ENCODE measurements at places on chromosomes 1 and 21.
A peak's percentile ranks its signal among the peaks of the same experiment; 100 is the strongest.

DNA sequence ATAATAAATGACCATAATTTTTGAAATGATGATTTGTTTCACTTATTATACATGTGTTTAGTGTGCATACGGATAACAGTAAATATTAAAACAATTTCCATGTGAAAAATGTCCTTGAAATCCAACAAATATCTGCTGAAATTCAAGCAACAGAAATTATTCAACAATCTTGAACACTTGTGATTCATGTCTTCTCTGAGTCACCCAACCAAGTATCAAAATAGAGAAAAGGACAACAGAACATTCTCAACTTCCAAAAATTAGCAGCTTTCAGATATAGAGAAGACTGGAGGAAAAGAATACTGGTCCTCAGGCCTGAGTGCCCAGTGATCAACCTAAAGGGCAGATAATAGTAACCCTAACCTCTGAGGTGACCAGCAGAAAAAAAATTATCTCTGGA lies 90.8 kb downstream of the VAV3 start:
- DNase-seq = no peak
- no peak overlapping the region for H3K27ac ChIP-seq
- no peak overlapping the region for H3K4me3 ChIP-seq
- H3K36me3 ChIP-seq = no peaks in the 10 kb centered on the region
- H3K4me1 ChIP-seq = peaks cover 8% of the 10 kb centered on the region
- peaks cover 2% of the 10 kb centered on the region for H3K27me3 ChIP-seq

GRCh38 chr1:183622884-183623785 lies 12.4 kb downstream of the ARPC5 start:
- DNase-seq = peak; percentile 54
- H3K27me3 ChIP-seq = peaks cover 2% of the 10 kb centered on the region
- H3K4me3 ChIP-seq = no peak overlapping the region
- H3K4me1 ChIP-seq = peaks cover 44% of the 10 kb centered on the region

DNA sequence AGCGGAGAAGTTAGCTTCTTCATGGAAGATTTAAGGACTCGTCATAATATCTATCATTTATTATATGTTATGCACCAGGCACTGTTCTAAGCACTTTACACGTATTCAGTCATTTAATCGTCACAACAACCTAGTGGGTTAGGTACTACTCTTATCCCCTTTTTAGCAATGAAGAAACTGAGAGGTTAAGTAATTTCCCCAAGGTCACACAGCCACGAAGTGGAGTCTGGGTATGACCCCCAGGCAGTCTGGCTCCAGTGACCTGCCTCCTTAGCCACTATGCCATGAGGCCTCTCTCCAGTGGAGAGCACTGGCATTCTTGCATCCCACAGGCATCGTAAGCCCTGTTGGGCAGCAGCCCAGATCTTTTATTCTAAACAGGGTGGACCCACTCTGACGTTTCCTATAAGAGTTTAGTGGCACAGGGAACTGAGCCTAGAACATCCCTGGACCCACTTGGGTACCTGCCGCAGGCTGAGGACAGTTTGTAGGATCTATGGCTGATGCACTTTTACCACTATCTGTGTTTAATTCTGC lies 123.0 kb downstream of the NAV1 start:
- H3K4me1 ChIP-seq = peaks cover 73% of the 10 kb centered on the region
- H3K27ac ChIP-seq = no peak overlapping the region
- peaks cover 5% of the 10 kb centered on the region for H3K27me3 ChIP-seq

- H3K27ac ChIP-seq = no peak overlapping the region
- peaks cover 4% of the 10 kb centered on the region for H3K27me3 ChIP-seq
- no peak for DNase-seq
- no peak overlapping the region for H3K4me3 ChIP-seq
- no peaks in the 10 kb centered on the region for H3K4me1 ChIP-seq
Measured at GRCh38 chr1:186272486-186272885, 102.6 kb downstream of the TPR start.

GRCh38 chr1:5907966-5908365 lies 84.3 kb downstream of the NPHP4 start:
- no peaks in the 10 kb centered on the region for H3K4me1 ChIP-seq
- no peak overlapping the region for H3K4me3 ChIP-seq
- no peak for DNase-seq
- H3K36me3 ChIP-seq = no peaks in the 10 kb centered on the region
